ENCODE measurements at places on chromosomes 1 and 21.

GRCh38 chr1:110339407-110340206 lies 430 bp downstream of the RBM15 start:
- peak; percentile 74 for DNase-seq

GRCh38 chr21:46322351-46323226 lies 1.1 kb downstream of the C21orf58 start:
- no peak for DNase-seq

GRCh38 chr1:202171292-202172014 lies 11.1 kb upstream of the PTPN7 start:
- DNase-seq: no peak

DNA sequence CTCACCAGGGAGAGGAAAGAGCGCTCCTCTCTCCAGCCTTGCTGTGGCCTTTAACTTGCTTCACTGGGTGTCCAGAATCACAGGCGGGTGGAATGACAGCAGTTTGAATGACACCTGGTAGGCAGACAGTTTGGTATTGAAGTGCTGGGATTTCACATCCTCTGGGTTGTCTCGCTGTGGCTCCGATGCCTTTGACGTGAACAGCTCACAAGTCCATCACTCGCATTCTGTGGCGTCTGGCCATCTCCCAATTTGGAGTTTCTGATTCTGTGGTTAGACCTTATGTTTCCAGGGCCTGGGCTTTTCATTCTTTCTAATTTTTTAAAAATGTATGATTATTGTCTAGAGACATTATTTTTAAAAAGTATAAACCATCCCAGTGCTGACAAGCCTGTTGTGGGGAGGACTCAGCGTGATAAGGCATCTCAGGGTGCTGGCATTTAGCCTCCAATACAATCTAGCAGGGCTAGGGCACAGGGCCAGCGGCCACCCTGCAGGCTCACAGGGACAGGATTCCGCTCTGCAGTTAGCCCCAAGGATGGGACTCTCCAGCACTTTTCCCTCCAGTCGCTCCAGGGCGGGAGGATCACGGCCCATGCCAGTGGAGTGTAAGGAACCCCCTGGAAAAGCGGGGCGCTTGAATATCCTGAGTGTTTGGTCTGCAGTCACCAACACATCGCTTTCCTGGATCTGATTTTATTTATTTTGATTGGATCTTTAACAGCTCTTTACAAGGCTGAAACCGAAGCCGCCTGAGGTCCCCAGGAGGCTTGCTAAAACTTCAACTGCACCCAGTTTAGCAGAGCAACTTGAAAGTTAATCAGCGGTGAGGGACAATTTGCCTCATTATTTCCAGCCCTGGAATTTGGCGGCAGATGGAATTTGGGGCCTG lies 178.3 kb downstream of the TRABD2B start:
- no peak for DNase-seq

DNA sequence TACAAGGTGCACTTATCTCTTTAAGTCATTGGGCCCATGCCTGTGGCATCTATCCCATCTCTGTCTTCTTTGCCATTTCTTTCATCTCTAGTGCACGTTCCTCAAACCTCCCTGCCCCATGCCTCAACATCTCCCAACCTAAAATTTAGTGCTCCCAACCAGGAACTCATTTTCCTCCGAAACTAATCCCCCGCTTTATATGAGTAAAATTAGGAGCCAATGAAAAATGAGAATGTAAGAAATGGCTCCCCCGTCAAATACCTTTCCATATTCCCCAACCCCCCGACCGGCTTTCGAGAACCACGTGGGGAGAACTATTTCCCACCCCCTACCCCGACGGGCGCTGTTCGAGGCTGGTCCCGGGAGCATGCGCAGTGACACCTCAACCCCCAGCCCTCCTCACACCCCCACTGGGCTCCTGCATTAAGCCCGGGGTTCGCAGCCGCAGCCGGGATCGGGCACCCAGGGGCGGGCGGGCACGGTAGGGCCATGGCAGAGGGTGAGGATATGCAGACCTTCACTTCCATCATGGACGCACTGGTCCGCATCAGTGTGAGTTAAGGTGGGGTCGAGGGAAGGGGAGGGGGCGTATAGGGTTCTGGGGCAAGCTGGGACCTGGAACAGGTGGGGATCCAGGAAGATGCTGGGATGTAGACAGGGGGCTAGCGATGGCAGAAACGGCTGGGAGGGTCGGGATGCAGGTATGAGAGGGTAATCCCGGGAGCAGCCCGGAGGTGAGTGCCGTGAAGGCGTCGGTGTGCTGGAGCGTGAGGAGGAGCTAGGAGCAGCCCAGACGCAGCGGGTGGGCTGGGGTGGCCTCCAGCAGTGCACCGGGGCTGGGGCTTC lies at the start of gene TRIM46:
Gene TRIM46, plus strand, starts transcription at position 372 of the 846 bp plus-strand sequence. Its CDS starts 118 bp downstream, at position 490.
- DNase-seq: peak; percentile 78

- DNase-seq: no peak
These were observed 38.1 kb upstream of the STUM start for GRCh38 chr1:226510453-226510852.

- DNase-seq: no peak
These were observed 67.2 kb upstream of the B3GALNT2 start for GRCh38 chr1:235571482-235571881.

DNA sequence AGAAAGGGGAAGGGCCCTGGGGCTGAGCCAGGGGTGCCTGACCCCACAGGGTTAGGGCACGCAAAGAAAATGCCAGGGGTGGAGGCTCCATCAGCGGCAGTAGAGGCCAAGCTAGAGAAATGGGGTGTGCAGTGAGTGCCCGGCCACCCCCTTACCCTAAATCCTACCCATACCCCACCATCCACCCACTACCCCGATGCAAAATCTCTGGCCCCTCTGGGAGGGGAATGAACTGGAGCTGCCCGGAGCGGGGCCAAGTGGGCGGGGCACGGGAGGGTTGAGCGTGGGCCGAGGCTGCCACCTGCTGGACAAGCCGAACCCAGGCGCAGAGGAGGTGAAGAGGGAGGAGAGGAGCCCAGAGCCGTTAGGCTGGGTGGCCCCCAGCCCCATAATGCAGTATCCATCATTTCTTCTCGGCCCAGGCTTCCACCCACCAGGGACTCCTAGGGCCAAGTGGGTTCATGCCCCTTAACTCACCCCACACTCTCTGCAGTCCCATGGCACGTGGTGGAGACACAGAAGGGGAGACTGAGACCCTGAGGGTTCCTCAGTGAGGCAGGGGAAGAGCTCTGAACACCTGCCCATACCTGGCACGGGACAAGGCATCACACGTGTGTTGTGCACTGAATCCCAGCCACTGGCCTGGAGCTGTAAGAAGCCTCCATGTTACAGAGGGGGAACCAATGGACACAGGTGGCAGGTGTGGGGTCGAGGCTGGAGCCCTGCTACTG lies 1.4 kb upstream of the C1QC start:
- peak; percentile 57 for DNase-seq

DNA sequence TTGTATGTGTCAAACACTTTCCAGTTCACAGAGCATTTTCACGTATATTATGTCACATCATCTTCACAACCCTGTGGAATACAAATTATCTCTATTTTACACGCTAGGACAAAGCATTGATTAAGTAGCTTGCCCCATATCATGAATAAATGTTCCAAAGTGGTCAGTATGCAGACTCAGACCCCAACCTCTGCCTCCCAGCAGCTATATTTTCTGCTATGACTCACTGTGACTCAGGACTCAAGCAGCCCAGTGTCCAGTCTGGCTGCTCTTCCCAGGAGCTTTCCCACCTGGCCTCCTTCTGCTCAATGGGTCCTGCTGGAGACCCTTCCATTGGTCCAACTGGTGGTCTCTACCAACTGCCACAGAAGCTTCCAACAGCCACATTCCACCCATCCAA lies 56.0 kb upstream of the RAP1A start:
- no peak for DNase-seq

DNA sequence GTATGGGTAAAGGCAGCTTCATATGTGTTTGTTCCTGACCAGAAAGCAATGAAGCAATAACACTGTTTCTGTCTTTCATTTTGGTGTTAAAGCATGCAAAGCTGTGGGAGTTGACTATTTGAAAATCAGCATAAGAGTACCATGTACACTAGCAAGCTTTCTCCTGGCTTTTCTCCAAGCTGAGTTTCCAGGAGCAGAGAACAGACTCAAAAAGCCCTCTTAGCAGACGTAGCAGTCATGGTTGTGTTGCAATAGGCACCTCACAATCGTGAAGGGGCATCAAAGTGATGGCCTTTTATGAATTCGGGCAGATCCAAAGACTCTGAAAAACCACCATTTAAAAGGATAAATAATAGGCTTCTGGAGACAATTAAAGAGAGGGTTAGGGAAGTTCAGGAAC lies 159.7 kb downstream of the PTGER3 start:
- DNase-seq: no peak

GRCh38 chr1:173020138-173020750 lies 30.5 kb downstream of the TNFSF18 start:
- DNase-seq: no peak

DNA sequence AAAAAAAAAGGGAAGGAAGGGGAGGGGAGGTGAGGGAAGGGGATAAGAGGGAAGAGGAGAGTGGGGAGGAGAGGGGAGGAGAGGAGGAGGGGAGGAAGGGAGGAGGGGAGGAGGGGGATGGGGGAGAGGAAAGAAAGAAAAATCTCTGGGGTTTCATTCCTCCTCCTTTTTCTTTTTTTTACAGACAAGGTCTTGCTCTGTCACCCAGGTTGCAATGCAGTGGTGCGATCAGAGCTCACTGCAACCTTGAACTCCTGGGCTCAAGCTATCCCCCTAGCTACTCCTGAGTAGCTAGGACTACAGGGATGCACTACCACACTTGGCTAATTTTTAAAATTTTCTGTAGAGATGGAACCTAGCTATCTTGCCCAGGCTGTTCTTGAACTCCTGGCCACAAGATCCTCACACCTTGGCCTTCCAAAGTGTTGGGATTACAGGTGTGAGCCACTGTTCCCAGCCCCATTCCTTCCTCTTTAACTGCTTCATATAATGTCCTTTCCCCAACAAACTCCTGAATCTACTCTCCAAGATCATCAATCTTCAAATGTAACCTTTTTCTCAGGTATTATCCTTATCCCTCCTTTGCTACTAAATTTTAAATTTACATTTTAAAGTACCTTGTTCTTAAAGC lies 23.2 kb downstream of the GON4L start:
- no peak for DNase-seq

DNA sequence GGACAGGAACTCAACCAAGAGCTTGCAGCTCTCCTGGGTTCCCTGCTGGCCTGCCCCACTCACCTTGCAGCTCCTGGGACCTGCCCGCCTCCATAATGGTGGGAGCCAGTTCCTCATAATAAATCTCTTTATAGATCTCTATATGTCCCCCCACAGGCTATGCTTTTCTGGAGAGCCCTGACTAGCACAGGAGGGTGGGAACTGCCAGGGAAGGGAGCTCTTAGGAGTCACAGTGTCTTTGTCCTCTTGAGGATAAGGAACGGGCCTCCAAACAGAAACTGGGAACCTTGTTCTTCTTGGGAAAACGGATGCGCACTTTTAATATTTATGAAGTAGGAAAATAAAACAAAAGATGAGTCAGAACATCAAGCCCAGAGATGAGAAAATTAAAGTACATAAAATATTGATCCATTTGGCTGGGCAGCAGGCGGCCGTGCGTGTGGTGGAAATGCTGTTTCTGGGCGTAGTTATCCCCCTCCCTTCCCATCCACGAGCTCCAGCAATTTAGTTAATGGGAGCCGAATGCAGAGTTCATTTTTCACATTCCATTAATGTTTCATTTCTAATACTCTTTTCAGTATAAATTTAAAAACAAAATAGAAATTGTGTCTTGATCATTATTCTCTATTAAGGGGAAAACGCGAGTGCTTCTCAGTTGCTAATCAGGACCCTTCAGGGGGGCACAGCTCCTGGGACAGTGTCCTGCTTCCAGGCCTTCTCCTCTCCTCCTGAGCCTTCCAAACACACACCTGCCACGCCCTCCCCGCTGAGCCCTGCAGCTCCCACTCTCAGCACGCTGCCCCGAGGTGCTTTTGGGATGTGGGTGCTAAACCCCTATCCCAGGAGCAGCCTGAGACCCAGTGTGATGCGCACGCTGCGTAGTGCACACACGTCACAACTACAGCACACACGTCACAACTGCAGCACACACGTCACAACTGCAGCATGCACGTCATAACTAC lies 323.3 kb upstream of the AJAP1 start:
- no peak for DNase-seq

- peak; percentile 71 for DNase-seq
These were observed 62.1 kb downstream of the SKI start for GRCh38 chr1:2290171-2290578.

All from NK-92 treated with Interleukin-12 subunit alpha and Interleukin-12 subunit beta, amount 100 ng/mL, for 24 hours (cell line).